Nucleus accumbens (tissue), 56 donors: ENCODE measurements at places on chromosomes 4 and X.

- DNase-seq = no peak
Observed at GRCh38 chrX:28876408-28876807, 289.2 kb downstream of the IL1RAPL1 start.

DNA sequence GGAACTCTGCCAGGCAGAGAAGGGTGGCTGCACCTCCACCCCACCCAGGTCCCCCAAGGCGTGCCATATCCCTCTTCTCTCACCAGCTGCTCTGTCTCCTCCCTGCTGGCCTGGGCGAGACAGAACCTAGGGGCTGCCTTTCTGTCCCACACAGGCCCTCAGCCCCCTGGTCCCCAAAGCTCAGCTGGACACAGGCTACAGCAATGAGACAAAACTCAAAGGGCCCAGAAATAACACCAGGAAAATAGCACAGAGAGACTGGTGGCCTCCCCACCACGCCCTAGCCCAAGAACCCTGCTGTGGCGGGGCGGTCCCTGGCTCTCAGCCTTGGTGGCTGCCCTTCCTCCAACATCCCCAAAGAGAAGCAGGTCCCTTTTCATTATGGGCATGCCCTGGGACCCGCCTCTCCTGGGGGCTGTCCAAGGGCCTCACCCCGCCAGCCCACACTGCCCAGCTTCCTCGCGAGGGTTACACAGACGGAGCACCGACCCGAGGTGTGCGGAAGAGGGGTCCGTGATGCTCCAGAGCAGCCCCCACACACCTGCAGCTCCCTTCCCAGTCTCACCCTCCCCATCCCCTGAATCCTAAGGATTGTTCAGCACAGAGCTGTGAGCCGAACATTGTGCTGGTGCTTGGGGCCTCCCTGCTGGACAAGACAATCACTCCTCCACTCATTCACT lies 67.7 kb upstream of the HMX1 start:
- DNase-seq = no peak

- no peak for DNase-seq
Observed at GRCh38 chr4:89303814-89304388, 3.7 kb downstream of the GPRIN3 start.

GRCh38 chrX:155094468-155095061 lies 23.3 kb downstream of the BRCC3 start:
- peak; percentile 0 for DNase-seq

DNA sequence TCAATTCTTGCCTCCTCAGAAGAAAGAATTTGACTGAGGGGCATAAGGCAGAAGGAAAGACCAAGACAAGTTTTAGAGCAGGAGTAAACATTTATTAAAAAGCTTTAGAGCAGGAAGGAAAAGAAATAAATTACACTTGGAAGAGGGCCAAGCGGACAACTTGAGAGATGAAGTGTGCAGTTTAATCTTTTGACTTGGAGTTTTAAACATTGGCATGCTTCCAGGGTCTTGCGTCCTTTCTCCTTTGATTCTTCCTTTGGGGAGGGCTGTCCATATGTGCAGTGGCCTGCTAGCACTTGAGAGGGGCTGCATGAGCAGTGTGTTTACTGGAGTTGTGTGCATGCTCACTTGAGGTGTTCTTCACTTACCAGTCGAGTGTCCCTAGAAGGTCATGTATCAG lies 275.8 kb upstream of the IL1RAPL1 start:
- DNase-seq = no peak
